ENCODE measurements at places on chromosomes 5 and 9.

- no peak for DNase-seq
- H3K4me3 ChIP-seq: no peak overlapping the region
- peaks cover 2% of the 10 kb centered on the region for H3K27me3 ChIP-seq
- H3K4me1 ChIP-seq: peaks cover 7% of the 10 kb centered on the region
- H3K36me3 ChIP-seq: no peaks in the 10 kb centered on the region
Measured at GRCh38 chr5:77397686-77398292, 94.3 kb downstream of the WDR41 start.

GRCh38 chr5:110665184-110665726 lies 61.2 kb downstream of the TMEM232 start:
- H3K4me3 ChIP-seq: no peak overlapping the region
- no peaks in the 10 kb centered on the region for H3K36me3 ChIP-seq
- DNase-seq: no peak
- peaks cover 3% of the 10 kb centered on the region for H3K27me3 ChIP-seq
- no peak overlapping the region for H3K27ac ChIP-seq

DNA sequence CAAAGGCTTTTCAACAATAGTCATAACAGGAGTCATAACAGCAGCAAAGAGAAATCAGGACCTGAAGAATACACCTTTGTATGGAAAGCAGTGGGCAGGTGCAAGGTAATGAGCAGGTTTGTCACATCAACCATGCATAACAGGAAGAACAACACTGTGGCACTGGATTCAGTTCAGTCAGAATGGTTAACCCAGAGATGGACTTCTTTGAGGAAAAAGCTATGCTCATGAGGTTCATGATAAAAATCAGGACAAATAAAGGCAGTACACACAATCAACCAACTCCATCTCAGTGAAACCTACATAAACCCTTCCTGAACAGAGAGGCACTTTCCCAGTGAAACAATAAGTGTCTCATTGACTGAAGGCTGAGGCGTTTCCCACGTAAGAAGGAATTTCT lies 27.0 kb downstream of the ABITRAM start:
- no peak overlapping the region for H3K4me3 ChIP-seq
- H3K36me3 ChIP-seq: peaks cover 5% of the 10 kb centered on the region
- no peaks in the 10 kb centered on the region for H3K4me1 ChIP-seq
- no peak for DNase-seq

DNA sequence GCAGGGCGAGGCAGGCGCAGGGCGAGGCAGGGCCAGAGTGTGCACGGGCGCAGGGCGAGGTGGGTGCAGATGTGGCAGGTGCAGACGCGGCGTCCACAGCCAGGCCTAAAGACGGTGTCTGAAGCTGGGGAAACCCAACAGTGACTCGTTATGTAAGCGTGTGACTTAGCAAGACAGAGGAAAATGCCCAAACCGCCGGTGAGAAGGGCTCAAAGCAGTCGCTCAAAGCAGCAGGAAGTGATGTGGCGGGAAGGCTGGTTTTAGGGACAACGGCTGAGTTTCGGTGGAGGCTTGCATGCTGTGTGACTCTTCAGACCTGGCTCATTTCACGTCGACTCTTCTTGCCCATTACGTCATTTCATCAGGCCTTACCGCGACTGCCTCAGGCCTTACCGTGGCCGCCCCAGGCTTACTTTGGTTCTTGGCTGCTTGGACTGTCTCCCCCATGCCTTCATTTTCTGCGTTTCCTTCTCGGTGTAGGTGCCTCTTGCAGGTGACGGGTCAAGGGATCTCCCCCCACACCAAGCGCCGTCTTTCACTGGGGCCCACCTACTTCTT lies 50.5 kb upstream of the EXOC3 start:
- peak; percentile 83 for DNase-seq
- H3K4me3 ChIP-seq: peak overlapping the region; percentile 76
- H3K4me1 ChIP-seq: peaks cover 35% of the 10 kb centered on the region
- H3K27ac ChIP-seq: peak overlapping the region; percentile 98
- no peaks in the 10 kb centered on the region for H3K27me3 ChIP-seq
- peaks cover 9% of the 10 kb centered on the region for H3K36me3 ChIP-seq

- no peak overlapping the region for H3K4me3 ChIP-seq
- H3K27ac ChIP-seq: no peak overlapping the region
- no peaks in the 10 kb centered on the region for H3K36me3 ChIP-seq
- H3K4me1 ChIP-seq: peaks cover 3% of the 10 kb centered on the region
Measured at GRCh38 chr9:68585034-68585761, 44.5 kb upstream of the TMEM252 start.

- H3K36me3 ChIP-seq: no peaks in the 10 kb centered on the region
- H3K4me1 ChIP-seq: no peaks in the 10 kb centered on the region
- no peaks in the 10 kb centered on the region for H3K27me3 ChIP-seq
Measured at GRCh38 chr5:57488215-57488955, 5.8 kb upstream of the ACTBL2 start.

DNA sequence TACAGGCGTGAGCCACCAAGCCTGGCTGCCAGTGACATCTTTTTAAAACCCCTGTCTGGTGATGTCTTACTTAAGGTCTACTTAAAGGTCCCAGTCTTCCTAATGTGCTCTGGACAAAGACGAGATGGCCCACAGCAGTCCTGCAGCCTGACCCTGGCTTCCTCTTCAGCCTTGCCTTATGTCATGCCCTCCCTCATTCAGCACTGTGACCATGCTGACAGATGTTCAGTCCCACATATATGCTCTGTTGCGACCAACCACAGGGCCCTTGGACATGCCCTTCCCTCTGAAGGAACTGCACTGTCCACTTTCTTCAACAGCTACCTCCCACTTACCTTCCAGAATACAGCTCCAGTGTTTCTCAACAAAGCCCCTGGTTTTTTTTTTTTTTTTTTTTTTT lies 172.8 kb upstream of the PANK3 start:
- no peak overlapping the region for H3K27ac ChIP-seq
- H3K4me3 ChIP-seq: no peak overlapping the region
- H3K27me3 ChIP-seq: peaks cover 11% of the 10 kb centered on the region
- no peaks in the 10 kb centered on the region for H3K4me1 ChIP-seq
- no peak for DNase-seq

DNA sequence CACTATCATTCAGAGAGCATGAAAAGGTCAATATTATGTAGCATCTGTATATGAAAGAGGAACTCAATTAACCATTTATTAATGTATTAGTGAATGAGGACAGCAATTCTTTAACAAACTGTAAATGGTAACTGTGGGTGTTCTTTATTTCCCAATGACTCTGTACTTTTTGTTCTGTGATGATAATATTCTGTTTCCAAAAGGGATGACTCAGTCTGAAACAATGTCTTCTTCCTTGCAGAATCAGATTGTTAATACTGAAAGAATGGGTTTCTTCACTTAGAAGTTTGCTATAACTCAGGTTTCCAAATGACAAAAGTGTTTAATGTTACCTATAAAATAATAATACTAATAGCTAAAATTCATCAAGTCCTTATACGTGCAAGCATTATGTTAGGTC lies 1518.7 kb upstream of the WWC1 start:
- H3K27me3 ChIP-seq: no peaks in the 10 kb centered on the region
- H3K36me3 ChIP-seq: no peaks in the 10 kb centered on the region
- H3K27ac ChIP-seq: no peak overlapping the region
- H3K4me3 ChIP-seq: no peak overlapping the region

- DNase-seq: no peak
- H3K4me3 ChIP-seq: no peak overlapping the region
- peaks cover 4% of the 10 kb centered on the region for H3K36me3 ChIP-seq
- peaks cover 71% of the 10 kb centered on the region for H3K4me1 ChIP-seq
Measured at GRCh38 chr9:99184110-99184474, 37.6 kb downstream of the ALG2 start.

GRCh38 chr5:77319117-77319804 lies 108.8 kb downstream of the PDE8B start:
- H3K36me3 ChIP-seq: no peaks in the 10 kb centered on the region
- H3K27ac ChIP-seq: no peak overlapping the region
- no peaks in the 10 kb centered on the region for H3K4me1 ChIP-seq
- H3K27me3 ChIP-seq: peaks cover 11% of the 10 kb centered on the region
- DNase-seq: no peak
- H3K4me3 ChIP-seq: no peak overlapping the region

GRCh38 chr9:93819905-93820304 lies 135.2 kb downstream of the BARX1 start:
- no peak for DNase-seq
- H3K27me3 ChIP-seq: peaks cover 28% of the 10 kb centered on the region
- no peaks in the 10 kb centered on the region for H3K4me1 ChIP-seq
- H3K36me3 ChIP-seq: no peaks in the 10 kb centered on the region
- H3K27ac ChIP-seq: no peak overlapping the region

DNA sequence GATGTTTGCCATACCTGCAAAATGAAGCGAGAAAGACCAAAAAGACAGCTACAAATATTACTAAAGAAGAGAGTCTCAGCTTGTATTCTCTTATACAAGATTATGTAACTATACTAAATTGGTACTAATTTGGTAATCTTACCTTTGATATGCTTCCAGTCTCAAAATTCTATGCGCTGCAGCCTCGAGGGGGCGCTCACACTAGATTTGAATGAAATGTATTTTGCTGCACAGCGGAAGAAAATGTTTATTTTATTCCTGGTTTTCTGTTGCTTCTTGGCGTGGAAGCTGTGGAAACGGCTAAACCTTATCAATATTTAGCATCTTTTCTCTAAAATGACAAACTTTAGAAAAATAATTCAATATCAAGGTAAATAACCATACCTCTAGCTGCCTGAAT lies 267.0 kb upstream of the NUDT12 start:
- H3K4me3 ChIP-seq: no peak overlapping the region
- no peak overlapping the region for H3K27ac ChIP-seq
- H3K36me3 ChIP-seq: no peaks in the 10 kb centered on the region
- no peak for DNase-seq
- H3K4me1 ChIP-seq: no peaks in the 10 kb centered on the region

- H3K36me3 ChIP-seq: no peaks in the 10 kb centered on the region
- peaks cover 7% of the 10 kb centered on the region for H3K27me3 ChIP-seq
- peak overlapping the region; percentile 55 for H3K27ac ChIP-seq
- DNase-seq: peak; percentile 76
Measured at GRCh38 chr5:14581891-14582796, 552 bp downstream of the OTULINL start.

DNA sequence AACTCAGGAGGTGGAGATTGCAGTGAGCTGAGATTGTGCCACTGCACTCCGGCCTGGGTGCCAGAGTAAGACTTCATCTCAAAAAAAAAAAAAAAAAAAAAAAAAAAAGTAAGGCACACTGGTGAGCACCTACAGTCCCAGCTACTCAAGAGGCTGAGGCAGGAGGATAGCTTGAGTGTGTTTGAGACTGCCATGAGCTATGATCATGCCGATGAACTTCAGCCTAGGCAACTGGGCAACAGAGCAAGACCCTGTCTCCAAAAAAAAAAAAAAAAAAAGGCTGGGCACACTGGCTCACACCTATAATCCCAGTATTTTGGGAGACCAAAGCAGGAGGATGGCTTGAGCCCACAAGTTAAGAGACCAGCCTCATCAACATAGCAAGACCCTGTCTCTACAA lies 20.3 kb downstream of the UIMC1 start:
- no peaks in the 10 kb centered on the region for H3K27me3 ChIP-seq
- peaks cover 38% of the 10 kb centered on the region for H3K4me1 ChIP-seq
- no peak for DNase-seq

GRCh38 chr9:121279776-121280388 lies 11.9 kb downstream of the GSN start:
- H3K4me3 ChIP-seq: no peak overlapping the region
- H3K27me3 ChIP-seq: no peaks in the 10 kb centered on the region
- no peaks in the 10 kb centered on the region for H3K36me3 ChIP-seq

- peaks cover 7% of the 10 kb centered on the region for H3K36me3 ChIP-seq
- no peak overlapping the region for H3K4me3 ChIP-seq
- DNase-seq: no peak
- peaks cover 6% of the 10 kb centered on the region for H3K4me1 ChIP-seq
- no peak overlapping the region for H3K27ac ChIP-seq
Measured at GRCh38 chr5:97194366-97194765, 11.3 kb upstream of the RIOK2 start.

- no peak overlapping the region for H3K27ac ChIP-seq
- H3K36me3 ChIP-seq: peaks cover 3% of the 10 kb centered on the region
Measured at GRCh38 chr5:157535042-157535865, 40.3 kb downstream of the ADAM19 start.

DNA sequence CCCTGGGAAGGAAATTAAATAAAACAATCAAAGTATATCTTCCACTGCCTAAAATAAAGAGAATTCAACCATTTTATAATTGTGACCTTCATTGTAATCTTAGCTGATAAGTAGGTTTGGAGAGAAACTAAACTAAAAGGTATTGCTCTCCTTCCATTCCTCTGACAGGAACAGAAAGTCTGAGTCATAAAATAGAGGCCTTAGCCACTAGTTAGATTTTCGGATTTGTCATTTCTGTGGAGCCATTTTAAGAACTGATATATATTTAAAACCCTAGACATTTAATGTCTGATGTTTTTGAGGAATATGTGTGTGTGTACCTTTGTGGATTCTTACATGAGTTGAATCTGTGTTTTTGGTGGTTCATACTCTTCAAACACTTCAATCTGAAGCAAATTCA lies 11.8 kb upstream of the TMC1 start:
- H3K4me1 ChIP-seq: peaks cover 19% of the 10 kb centered on the region
- DNase-seq: no peak
- peak overlapping the region; percentile 87 for H3K27ac ChIP-seq
- no peaks in the 10 kb centered on the region for H3K27me3 ChIP-seq

DNA sequence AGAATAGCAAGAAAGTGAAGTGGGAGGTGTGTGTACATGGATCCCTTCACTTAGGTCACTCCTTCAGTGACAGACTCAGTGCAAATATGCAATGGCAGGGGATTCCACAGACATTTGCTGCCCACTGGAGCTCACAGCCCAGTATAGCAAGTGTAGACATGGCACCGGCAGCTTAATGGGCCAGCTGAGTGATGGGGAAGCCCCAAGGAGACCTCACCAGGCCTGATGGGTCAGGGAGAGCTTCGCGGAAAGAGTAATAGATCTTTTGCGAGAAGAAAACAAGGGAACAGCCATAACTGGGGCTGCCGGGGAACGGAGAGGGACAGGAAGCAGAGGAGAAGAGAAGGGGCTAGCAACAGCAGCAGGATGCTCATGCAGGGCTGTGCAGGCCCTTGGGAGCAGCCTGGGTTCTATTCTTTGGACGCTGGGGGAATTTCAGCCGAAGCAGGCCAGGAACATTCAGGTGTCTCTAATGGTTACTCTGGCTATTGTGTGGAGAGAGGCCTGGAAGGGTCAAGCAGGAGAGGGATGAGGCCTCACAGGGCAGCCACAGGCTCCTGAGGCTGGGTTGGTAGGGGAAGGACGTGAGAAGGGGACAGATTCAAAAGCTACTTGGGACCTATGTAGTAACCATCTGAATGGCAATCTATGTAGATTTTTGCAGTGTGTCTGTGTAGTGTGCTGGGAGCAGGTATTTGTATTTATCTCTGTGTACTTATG lies 27.0 kb downstream of the TCF7 start:
- no peaks in the 10 kb centered on the region for H3K27me3 ChIP-seq
- H3K27ac ChIP-seq: peak overlapping the region; percentile 40
- no peak overlapping the region for H3K4me3 ChIP-seq
- peaks cover 66% of the 10 kb centered on the region for H3K4me1 ChIP-seq
- peaks cover 32% of the 10 kb centered on the region for H3K36me3 ChIP-seq
- DNase-seq: no peak

- H3K4me1 ChIP-seq: no peaks in the 10 kb centered on the region
- no peak overlapping the region for H3K27ac ChIP-seq
- no peak overlapping the region for H3K4me3 ChIP-seq
- DNase-seq: no peak
- peaks cover 7% of the 10 kb centered on the region for H3K36me3 ChIP-seq
Measured at GRCh38 chr5:116423141-116423540, 151.5 kb downstream of the SEMA6A start.
